Stimulated activated CD4-positive, alpha-beta T cell treated with anti-CD3 and anti-CD28 coated beads, Interleukin-1b, Interleukin-23, amount 100 ng/mL, for 1 hour (primary cell): ENCODE measurements at places on chromosomes 5 and 9.

GRCh38 chr9:96192710-96193109, 109.3 kb downstream of the HSD17B3 start:
- no peak for DNase-seq

DNA sequence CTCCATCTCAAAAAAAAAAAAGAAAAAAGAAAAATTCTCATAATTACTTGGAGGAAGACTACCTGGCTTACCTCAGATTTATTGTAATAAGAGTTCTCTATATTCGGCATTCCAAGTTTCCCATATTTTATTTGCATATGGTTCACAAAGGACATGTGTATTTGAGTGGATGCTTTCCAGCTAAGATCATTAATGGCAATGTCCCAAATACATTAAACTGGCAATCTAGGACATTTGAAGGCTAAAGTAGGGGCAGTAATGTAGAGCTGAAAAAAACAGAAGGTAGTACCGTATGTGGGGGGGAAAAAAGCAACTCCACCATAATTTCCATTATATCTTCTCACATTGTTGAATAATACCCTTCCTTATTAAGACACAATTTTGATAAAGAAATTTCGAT, 4.9 kb downstream of the TUT7 start:
- no peak for DNase-seq

DNA sequence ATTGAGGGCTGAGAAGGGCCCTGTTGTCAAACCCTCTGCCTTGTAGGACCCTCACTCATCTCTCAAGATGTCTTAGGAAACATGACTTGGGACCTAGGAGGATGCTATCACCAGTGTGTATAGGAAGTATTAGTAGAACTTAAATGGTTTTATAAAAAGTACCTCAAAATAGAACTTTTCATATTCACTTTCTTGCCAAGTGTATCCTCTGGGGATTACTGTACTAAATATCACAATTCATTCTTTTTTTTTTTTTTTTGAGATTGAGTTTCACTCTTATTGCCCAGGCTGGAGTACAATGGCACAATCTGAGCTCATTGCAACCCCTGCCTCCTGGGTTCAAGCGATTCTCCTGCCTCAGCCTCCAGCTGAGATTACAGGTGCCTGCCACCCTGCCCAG, 56.2 kb downstream of the ARHGEF28 start:
- DNase-seq: no peak

GRCh38 chr5:178467568-178468195, 122.5 kb downstream of the COL23A1 start:
- DNase-seq: no peak
